Activated CD4-positive, alpha-beta T cell treated with anti-CD3 and anti-CD28 coated beads, Interleukin-2, amount 50 U/mL, for 16 hours (primary cell): ENCODE measurements at places on chromosomes 1 and 21.

- DNase-seq: no peak
Observed at GRCh38 chr1:26094677-26095383, 16.8 kb upstream of the PDIK1L start.

- DNase-seq: no peak
Observed at GRCh38 chr1:236727521-236727920, 41.2 kb downstream of the ACTN2 start.

- no peak for DNase-seq
Observed at GRCh38 chr1:170240409-170240808, 94.7 kb downstream of the NTMT2 start.

DNA sequence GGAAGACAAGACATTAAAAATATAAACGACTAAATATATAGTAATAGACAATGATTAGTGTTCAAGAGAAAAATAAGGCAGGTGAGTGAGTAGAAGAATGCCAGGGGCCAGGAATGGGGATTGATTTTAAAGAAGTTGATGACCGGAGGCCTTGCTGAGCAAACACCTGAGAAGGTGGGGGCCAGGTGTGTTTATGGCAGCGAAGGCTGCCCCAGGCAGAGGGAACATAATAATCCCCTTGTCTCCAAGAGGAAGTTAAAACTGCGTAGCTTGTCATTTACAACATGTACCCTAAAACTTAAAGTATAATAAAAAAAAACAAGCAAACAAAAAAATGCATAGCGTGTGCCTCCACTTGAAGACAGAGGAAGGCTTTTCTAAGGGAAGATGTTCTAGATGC lies 220.3 kb downstream of the URB2 start:
- no peak for DNase-seq

DNA sequence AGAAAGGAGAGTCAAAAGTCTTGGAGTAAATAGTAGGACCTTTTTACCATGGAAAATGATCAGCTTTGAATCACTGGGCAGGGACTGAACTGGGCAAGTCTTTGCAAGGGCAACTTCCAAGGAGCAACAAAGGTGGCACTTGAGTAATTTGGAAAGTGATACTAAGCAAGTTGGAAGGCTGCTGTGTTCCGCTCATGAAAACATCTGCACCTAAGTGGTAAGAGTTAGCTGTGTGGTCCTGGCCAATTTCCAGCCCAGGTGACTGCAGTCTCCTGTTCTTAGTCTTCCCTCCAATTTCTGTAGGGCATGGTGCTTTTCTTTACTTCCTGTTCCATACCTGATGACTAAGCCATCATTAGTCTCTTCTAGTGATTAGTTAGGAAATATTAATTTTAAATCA lies 35.5 kb upstream of the PRDM2 start:
- DNase-seq: peak; percentile 8

GRCh38 chr1:82932727-82933126 lies 1066.2 kb downstream of the TTLL7 start:
- DNase-seq: no peak

- DNase-seq: no peak
Observed at GRCh38 chr21:31145274-31145673, 107.0 kb upstream of the KRTAP19-8 start.

DNA sequence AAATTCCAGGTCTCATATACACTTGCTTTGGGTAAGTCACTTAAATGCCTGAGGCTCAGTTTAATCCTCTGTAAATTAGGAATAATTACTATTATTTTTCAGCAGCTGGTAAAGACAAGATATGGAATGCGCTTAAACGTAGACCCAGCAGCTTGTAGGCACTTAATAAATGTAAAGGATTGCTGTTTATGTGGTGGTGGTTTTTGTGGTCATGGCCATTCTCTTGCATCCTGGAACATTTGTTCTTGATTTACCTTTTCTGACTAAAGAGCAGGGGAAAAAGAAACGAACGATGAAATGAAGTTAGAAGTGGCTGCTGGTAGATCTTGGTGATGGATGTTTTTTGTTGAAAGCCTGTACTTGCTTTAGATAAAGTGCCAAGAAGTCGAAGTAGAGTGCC lies 195.0 kb upstream of the FOXD3 start:
- DNase-seq: no peak

DNA sequence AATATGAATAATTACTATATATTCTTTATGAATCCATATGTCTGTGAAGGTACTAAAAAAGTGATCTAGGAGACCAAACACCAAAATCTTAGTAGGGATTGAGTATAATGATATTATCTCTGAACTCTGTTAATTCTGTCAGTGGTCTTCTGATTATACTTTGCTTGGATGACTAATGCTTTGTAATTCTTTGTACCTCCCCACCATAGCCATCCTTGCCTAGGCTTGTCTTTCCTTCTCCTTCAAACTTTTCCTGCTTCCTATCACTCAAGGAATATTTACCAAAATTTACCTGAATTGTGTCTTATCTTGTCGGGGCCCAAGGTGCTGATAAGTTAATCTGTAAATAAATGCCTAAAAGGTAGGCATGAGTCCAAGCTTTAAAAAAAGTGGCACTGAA lies 845 bp upstream of the RGS5 start:
- DNase-seq: no peak

DNA sequence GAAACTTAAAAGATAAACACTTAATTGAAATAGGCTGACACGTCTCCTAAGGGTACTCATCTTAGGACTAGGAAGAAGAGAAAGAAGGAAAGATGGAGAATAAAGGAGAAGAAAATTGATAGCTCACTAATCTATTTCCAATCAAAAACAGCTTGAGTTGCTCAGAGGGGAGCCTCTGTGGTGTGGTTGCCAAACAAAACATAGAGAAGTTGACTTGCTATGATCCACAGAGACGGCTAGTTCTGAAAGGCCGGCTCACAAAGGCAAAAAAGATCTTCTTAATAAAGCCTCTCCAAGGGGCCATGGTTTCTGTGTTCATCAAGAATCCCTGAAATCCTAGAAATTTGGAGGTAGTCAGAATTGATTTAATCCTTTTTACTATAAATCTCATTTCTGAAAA lies 644.1 kb downstream of the LMO4 start:
- no peak for DNase-seq

DNA sequence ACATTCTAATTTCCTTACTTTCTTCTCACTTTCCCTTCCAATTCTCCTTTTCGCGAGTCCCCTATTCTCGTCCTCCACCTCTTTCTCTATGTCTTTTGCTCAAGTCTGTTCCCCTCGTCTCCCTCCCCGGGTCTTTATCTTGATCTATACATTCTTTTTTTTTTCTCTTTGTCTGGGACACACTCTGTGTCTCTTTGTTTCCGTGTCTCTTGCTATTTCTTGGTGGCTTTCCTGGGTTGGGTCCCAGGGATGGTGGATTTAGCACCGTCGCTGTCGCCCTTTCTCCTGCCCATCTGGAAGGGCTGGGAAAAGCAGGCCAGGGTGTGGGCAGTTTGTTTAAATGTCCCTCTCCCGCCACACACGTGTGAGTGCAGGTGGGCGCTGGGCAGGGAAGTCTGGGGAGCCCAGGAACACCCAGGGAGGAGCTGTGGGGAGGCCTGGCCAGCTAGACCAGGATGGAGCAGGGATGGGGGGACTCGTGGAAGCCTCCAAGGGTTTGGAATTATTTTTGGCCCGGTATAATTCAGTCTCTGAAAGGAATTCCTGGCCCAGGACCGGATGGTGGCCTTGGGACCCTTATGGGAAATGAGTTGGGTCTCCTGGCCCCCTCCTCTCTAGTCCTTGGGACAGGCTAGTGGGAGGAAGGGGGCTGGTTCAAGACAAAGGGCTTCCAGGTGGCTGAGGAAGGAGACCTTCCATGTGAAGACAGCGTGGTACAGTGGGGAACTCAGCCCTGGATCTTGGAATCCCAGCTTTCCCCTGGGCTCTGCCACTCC lies 9.5 kb upstream of the ID3 start:
- DNase-seq: no peak

DNA sequence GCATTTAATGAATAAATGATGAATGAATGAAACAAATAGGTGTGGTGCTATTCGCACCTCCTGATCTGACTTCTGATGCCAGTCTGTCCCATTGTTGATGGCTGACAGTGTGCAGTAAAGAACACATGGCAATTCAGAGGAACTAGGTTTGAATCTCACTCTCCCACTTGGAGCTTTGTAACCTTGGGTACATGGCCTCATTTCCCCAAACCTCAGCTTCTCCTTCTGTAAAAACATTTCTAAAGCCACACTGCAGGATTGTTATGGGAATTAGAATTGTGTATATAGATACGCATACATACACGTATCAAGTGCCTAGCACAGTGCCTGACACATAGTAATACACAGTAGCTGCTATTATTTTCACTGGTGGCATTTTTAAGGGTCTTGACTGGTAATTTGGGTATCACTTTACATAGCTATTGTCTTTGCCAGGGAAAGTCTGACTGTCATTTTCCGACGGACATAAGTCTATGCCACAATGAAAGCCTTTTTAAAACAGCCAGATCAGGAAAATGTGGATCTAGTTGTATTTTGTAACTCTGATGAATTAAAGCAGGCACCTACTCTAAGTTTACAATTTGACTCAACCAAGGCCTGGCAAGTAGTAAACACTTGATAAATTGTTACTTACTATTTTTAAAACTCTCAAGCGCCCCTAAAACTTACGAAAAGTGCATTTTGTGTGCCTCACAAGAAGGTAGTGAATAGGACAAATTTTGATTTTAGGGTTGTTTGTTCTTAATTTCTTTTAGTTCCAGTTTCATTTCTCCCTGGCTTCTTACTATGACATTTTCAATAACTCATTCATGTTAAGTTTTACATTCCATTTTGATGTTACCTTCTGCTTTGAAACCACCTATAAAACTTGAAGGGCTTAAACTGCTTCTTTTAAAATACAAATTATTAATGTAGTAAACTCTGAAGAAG lies 164.4 kb downstream of the SDCCAG8 start:
- no peak for DNase-seq

DNA sequence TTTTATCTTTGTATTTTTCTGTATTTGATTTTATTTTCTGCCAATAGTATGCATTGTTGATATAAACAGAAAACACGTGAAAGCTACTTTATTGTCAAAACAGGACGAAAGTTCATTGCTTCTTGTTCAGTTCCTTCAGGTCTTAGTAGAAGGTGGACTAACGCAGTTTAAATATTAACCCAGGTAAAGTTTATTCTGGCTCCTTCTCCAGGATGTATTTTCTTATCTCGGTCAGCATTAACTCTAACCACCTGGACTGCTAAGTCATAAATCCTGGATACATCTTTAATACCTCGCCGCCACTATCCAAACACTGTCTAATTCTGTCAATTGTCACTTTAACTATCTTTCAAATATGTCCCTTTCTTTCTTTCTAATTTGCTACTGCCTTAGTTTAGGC lies 5.7 kb upstream of the SOAT1 start:
- DNase-seq: no peak

DNA sequence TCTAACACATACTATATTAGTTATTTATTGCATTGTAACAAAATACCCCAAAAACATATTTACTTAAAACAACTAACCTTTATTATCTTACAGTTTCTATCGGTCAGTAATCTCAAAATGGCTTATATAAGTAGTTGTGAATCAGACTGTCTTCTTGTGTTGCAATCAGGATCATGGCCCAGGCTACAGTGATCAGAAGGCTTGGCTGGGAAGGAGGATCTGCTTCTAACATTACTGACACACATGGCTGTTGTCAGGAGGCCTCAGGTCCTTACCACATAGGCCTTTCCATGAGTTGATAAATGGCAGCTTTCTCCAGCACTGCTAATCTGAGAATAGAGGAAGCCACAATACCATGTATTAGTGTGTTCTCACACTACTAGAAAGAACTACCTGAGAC lies 33.7 kb downstream of the CFH start:
- no peak for DNase-seq

- peak; percentile 87 for DNase-seq
Observed at GRCh38 chr1:235998812-235999211, 66.1 kb downstream of the NID1 start.

DNA sequence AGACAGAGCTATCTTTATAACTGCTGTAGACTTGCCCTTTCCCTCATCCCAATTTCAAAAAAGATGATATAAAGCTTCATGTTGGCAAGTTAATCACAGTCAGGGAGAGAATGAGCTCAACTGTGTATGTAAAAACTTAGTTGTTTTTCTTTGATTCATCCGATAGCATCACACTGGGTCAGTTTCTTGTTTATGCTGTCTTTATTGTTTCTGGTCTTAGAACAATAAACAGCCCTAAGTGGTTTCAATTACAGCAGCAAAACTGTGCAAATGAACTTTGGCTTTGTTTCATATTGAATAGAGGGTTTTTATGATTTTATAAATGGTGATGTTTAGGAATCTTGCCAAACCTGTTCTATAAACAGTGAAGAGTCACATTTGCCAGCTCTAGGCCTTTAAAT lies 423.8 kb upstream of the CXADR start:
- DNase-seq: no peak

DNA sequence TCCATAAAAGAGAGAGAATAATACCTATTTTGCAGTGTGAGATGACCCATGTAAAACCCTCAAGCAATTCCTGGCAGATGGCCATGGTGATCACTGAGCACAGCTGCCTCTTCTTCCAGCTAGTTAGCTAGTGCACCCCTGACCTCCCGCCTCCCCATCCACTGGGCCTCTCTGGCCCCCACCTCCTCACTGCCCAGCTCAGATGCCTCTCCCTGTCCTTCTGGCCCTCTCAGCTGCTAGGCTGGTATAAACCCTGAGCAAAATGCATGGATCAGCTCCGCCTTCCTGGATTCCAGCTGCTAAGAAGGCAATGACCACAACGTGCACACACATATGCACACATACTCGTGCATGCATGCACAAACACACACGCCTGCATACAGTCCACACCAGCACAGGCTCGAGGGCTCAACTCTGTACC lies 117.2 kb downstream of the DMRTB1 start:
- no peak for DNase-seq

DNA sequence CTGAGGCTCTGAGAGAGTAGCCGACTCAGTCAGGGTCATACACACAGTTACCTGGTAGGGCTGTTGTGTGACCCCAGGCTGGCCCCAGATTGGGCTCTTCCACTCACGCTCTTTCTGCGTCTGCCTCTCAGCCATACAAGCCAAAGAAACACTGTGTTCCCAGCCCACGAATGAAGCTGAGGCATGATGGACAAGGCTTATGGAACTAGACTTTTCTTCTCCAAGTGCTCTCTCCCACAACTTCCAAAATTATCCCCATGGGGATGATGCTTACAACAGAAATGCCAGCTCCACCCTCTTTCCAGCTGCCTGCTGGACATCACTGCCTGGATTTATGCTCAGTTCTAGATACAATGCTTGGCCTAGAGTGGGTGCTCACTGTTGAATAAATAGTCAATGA lies 102.8 kb upstream of the JUN start:
- DNase-seq: no peak

GRCh38 chr1:22131875-22132486 lies 10.9 kb downstream of the WNT4 start:
- peak; percentile 57 for DNase-seq
